ENCODE measurements at places on chromosomes 1 and 21. TPM values are rescaled to one million over a fixed set of nuclear protein-coding genes. Genes with fewer than 3 reads are reported as not detected.

The FCRL4 gene
- not detected for total RNA-seq

The F5 gene
- 0.10 TPM for total RNA-seq

DNA sequence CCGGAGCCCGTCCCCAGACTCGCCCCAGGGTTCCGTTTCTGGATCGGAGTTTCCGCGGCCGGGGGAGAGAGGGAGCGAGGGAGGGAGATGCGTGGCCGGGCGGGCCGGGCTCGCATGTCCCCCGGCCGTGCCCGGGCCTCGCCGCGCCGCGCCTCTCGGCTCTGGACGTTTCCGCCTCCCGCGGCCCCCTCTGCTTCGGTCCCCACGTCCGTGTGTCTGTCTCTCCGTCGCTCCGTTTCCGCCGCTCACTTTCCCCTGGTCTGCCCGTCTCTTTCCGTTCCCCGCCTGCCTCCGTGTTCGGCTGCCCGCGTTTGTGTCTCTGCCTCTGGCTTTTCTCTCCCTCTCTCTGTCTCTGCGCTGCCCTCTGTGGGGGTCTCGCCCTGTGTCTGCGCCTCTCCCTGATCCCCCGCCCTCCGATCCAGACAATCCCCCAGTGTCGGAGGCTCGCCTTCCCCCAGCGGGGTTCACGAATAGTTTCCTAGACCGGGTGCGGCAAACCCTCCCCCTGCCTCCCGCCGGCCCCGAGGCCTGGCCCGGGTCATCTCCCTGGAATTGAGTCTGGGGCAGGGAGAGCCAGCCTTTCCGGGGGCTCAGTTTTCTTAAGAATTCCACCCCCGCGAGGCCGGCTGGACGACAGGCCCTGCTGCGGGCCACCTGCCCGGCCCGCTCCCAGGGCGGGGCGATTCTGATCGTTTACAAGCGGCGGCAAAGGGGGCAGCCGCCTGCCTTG lies 735 bp downstream of the NBL1 start:
- DNase-seq = no peak

DNA sequence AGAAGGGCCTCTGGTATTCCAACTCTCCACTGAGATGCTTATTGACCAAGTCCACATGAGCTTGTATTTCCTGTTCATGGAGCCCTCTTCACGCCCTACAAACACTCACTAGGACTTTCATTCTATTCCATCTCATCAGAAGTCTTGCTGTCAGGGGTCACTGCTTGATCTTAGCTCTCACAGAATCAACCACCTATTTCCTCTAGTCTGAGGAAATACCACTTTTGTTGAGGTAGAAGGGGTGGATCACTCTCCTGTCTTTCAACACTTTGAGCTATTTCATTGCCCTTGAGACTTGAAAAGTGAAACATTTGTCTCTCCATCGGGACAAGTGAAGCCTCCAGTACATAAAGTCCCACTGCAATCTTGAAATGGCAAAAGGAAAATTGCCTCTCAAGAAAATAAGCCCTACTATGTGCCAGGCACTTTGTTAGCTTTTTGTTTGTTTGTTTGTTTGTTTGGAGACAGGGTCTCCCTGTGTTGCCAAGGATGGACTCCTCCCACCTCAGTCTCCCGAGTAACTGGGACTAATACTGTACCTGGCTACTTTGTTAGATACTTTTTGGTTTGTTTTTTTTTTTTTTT lies 19.8 kb upstream of the FAM110D start:
- no peak for DNase-seq

GRCh38 chr1:228393268-228393701 lies 13.3 kb downstream of the TRIM11 start:
- DNase-seq = no peak
